ENCODE measurements at places on chromosomes 6 and 20.

DNA sequence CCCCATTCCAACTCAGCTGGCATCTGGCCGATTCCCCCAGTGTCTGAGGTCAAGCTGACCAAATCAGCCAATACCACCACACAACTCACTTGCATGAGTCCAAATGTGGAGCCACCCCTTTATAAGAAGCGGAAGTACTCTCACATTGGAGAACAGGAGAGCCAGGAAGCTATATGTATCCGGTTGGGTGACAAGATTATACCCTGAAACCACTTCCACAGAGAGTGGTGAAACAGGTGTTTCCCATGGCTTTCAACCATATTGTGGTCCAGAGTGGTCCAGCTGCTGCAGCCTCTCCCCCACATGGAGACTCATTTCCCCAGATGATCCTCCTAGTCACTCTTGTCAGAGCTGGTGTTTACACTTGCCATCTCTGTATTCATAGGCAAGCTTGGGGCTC is 24.0 kb upstream of the SERINC1 start:
- no peak for DNase-seq

DNA sequence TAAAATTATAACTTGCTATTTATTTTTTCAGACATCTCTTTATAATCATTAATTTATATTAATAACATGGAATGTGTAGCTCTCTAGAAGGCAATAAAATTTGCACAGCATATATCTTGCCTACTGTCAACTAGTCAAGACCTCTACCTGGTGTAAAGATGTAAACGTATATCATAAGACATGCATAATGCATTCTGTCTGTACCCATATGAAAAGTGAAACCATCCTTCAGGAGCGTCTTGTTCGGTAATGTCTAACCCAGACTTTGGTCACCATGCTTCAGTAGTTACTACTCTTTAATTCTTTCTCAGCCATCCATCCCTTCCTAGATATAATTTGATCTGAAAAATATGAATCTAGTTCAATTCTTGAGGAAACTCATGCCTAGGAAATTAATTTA is 21.0 kb downstream of the CEP43 start:
- no peak for DNase-seq

DNA sequence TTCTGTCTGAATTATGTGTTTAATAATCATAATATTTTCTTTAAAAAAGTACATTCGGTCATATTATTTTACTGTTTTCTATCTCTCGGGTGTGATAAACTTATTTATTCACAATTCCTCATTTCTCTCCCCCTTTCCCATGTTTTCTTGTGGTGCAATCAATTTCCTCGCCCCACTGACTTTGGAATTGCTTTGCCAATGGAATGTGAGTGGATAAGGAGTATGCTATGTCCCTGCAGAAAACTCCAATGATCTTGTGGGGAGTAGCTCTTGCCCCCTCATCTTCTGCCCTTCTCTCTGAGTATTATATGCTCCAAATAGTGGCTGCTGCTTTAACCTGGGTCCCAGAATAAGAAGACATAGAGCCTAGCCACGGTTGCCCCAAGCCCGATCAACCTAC is 64.1 kb downstream of the HMGN3 start:
- no peak for DNase-seq

DNA sequence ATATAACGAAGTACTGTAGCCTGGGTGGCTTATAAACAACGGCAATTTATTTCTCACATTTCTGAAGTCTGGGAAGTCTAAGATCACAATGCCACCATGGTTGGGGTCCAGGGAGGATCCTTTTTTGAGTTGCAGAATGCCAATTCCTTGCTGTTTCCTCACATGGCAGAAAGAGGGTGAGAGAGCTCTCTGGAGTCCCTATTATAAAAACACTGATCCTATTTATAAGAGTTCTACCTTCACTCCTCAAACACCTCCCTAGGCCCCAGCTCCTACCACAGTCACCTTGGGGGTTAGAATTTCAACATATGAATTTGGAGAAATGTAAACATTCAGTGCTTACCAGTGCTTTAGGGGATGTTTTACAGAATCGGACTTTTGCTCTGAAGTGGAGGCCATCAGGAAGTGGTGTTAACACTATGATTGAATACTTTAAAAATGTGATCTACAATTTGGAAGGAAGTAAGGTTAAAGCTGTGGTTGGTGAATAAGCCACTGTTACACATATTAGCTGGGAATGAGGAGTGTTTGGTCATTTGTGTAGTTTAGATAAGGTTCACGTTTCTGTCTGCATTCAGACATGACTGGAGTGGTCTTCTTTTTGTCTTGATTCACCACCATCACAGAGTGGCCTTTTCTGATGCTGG is 79.9 kb upstream of the SPTLC3 start:
- DNase-seq: no peak

- DNase-seq: no peak
These were observed 258.1 kb downstream of the CLIC5 start for GRCh38 chr6:45757443-45758130.

DNA sequence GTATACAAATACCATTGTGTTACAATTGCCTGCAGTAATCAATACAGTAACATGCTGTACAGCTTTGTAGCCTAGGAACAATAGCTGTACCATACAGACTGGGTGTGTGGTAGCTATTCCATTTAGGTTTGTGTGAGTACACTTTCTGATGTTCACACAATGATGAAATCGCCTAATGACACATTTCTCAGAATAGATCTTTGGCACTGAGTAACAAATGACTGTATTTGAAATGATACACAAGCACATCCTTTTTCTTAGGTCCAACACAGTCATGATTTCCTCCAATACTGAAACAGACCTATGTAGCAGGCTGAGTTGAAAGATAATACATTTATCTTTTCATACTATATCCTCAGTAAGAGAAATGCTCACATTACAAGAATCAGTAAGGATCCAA is 13.9 kb downstream of the KHDRBS2 start:
- no peak for DNase-seq

DNA sequence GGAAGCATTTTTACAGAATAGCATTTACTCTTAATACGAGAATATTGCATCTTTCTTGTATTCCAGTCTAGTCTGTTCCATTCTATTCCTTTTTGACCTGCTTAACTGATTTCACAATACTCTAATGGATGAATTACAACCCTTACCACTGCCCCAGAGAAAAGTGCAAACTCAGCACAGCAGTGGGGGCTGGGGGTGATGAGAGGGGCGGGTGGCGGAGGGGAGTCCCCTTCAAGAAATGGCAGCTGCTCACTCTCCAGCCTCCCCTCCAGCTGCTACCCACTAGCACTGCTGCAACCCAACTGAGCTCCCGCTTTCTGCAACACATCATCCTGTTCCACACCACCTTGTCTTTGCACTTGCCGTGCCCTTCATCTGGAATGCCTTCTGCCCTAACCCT is 30.1 kb downstream of the PIM1 start:
- no peak for DNase-seq

DNA sequence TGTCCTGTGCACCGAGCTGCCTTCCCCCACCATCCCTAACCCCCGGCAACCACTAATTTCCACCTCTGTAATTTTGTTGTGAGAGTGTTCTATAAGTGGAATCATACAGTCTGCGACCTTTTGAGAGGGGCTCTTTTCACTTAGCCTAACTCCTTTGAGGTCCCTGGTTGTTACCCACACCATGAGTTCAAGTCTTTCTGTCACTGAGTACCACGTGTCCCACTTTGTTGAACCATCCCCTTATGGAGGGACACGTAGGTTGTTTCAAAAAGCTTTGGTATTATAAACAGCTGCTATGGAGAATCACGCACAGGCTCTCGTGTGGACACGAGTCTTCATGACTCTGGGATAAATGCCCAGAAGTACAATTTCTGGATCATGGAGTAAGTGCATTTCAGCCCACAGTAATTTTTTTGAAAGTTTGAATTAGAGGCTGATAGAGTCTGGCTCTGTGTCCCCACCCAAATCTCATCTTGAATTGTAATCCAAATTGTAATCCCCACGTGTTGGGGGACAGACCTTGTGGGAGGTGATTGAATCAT is 9.5 kb downstream of the FAM209B start:
- DNase-seq: no peak

DNA sequence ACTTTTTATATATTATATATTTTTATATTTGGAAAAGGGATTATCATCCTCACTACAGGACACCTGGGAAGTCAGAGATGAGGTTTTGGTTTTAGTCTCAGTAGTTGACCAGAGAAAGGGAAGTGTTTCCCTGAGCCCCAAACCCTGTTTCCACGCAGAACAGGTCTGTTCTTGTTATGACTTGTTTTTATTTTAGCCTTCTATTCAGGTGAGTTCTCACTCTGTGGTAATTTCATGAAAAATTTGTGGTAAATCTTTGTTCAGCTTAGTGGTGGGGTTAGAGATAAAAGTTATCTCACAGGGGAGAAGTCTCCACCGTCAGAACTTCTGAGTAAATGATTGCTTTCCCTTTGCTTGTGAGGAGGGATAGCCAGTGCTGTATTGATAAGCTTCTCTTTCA is 224.9 kb downstream of the FARS2 start:
- no peak for DNase-seq

DNA sequence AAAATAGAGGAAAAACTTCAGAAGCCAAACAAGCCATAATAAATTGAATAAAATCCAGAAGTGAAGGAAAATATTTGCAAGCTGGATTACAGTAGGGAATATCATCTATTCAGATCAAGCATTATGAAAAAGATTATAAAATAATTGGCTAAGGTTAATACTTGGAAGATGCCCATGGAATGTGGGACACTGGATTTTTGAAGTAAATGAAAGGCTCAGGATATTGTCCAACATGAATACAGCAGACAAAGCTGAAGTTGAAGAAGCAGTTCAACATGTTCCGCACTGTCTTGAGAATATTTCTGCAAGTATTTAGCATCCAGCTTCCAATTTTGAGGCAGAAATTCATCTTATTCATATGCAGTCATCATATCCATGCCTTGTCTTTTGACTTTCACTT is 1278.4 kb upstream of the GJE1 start:
- DNase-seq: no peak

GRCh38 chr20:51540580-51540979 is 1.9 kb downstream of the NFATC2 start:
- DNase-seq: no peak

GRCh38 chr6:155530219-155530834 is 74.7 kb upstream of the NOX3 start:
- DNase-seq: peak; percentile 23

DNA sequence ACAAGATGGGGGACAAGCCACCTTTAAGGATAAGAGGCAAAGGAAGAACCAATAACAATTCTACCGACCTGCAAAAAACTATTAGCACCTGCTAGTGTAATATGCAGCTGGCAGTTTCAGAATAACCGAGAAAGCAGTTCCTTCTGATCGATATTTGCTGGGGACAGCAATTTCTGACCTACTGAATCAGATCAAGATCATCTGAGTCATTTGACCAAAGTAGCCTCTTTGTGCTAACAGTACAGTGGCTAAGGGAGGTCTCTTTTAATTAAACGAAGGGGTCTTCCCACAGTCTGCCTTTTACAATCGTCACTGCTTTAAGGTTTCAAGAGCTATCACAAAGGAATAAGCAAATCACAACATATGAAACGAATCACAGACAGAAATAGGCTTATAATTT is 318.9 kb downstream of the BTBD9 start:
- DNase-seq: no peak

- DNase-seq: no peak
These were observed 445.4 kb upstream of the DEFB115 start for GRCh38 chr20:30811885-30812671.

GRCh38 chr20:24959591-24960301 is 10.7 kb downstream of the CST7 start:
- no peak for DNase-seq

DNA sequence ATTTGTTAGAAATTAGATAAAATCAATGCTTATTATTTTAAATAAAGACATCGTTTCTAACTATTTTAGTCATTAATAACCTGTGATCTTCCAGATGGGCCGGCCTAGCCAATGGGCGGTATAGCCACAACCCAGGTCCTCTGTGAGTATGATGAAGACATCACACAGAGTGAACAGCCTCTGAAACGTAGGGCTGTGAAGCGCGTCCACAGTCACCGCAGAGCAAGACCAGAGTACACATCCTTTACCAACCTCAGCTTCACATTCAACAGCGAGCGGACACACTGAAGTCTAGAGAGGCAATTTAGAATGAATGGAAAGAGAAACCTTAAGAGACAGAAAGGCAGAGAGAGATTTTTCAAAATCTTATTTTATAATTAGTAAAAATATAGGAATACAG is 125.0 kb upstream of the RPS6KA2 start:
- DNase-seq: no peak

DNA sequence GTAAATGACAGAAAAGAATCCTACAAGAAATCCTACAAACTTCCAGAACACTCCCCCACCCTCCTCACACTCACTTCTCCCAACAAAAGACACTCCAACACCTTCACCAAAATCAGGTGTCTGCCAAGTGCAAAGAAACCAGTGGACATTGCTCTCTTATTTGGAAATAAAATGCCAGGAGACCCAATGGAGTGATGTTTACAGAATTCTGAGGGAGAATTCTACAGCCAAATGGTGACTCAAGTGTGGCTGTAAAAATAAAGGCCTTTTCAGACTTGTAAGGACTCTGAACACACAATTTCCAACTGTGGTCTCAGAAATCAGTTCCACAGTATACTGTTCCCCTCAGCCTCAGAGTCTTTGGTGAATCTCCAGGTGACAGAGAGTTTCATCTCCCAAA is 109.6 kb upstream of the CARMIL1 start:
- DNase-seq: no peak

All from CD4-positive, alpha-beta T cell treated with Interferon alpha-2 for 1 hour (primary cell).